ENCODE measurements at places on chromosomes 1 and 21.

DNA sequence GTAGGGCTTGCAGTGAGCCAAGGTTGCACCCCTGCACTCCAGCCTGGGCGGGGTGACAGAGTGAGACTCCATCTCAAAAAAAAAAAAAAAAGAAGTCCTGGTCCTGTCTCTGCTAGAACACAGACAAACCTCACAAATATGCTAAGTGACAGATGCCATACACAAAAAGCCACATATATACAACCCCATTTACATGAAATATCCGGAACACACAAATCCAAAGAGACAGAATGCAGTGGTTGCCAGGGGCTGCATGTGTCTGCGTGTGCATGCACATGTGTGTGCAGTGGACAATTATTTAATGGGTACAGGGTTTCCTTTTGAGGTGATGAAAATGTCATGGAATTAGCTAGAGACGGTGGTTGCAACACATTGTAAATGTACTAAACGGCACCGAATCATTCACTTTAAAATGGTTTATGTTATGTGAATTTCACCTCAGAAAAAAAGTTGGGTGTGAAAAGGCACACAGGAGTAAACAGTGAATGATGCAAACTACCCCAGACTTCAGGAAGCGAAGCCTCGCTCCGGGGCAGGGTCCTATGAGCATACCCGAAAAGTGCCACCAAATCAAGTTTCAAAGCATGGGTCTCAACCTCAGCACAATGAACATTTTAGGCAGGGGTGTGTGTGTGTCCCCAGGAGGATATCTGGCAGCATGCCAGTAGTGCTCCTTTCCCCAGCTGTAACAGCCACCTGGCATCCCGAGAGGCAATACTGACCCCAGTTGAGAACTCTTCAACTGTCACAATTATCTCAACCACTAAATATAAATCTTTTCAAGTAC lies 48.3 kb downstream of the GNB1 start:
- DNase-seq = no peak

GRCh38 chr1:229352975-229353374 lies 10.1 kb upstream of the CCSAP start:
- no peak for DNase-seq

- no peak for DNase-seq
Measured at GRCh38 chr1:97832481-97832880, 88.4 kb downstream of the DPYD start.

GRCh38 chr1:240508201-240508600 lies 103.8 kb downstream of the GREM2 start:
- DNase-seq = no peak

DNA sequence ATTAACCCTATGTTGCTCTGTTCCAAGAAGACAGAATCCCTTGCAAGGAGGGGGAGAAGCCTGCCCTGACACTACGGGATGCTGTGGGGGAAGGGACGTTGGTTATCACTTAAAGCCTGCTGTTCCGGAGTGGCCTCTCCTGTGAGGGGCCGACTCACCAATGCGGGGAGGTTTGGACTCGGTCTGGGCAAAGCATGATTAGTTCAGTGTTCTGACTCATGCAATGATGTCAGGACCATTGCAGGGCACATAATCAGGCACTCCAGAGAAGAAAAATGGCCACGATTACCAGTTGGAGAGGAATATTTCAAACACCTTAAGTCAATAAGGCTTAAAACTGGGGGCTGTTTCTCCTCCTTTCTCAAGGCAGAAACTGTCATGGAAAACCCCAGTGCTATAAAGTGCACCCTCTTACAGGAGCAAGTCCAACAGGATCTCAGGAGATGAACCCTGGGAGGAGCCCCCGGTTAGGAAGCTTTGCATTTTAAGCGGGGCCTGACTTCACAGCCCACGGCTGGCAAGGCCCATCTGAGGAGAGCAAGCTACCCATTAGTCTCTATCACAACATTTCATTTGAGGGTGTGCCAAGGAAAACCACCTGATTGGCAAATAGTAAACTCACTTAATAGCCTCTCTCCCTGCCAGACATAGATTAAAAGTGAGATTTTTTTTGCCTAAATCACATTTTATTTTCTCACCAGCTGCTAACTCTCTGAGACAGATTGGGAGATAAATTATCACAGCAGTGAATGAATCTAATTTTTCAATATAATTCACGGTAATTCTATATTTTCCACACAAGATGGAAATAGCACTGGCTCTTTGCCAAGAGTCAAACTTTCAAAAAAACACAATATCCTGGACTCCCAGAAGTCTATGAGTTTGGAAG lies 202.5 kb downstream of the C1orf94 start:
- DNase-seq = no peak

- no peak for DNase-seq
Measured at GRCh38 chr1:58597996-58598395, 20.9 kb upstream of the TACSTD2 start.

GRCh38 chr1:79323239-79324025 lies 316.9 kb upstream of the ADGRL4 start:
- no peak for DNase-seq

DNA sequence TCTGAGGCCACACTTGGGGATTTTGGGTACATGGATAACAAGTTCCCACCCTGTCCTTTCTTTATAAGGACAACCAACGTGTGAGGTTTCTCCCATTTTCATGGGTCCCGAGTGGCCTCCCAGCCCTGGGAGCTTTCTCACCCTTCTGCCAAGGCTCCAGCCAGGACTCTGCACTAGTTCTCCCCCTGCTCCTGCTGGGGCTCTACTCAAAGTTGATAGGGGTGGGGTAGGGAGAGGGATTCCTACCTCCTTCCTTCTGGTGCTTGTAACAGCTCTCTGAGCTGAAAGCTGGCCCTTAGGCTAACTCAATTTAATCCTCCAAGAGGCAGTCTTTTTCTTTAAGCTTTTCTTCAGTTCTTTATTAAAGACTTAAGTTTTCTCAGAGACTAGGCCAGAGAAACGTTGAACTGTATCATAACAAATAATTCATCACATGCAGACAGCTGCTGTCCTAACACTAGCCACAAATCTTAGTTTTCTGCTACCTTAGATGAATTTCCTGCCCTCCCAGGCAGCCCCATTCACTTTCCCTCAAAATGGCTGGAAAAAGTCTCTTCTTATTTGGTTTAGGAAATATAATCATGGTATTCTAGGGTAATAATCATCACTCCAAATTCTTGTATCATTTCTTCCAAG lies 22.4 kb upstream of the DR1 start:
- no peak for DNase-seq

GRCh38 chr1:110816945-110817344 lies 56.0 kb upstream of the CD53 start:
- DNase-seq = no peak

DNA sequence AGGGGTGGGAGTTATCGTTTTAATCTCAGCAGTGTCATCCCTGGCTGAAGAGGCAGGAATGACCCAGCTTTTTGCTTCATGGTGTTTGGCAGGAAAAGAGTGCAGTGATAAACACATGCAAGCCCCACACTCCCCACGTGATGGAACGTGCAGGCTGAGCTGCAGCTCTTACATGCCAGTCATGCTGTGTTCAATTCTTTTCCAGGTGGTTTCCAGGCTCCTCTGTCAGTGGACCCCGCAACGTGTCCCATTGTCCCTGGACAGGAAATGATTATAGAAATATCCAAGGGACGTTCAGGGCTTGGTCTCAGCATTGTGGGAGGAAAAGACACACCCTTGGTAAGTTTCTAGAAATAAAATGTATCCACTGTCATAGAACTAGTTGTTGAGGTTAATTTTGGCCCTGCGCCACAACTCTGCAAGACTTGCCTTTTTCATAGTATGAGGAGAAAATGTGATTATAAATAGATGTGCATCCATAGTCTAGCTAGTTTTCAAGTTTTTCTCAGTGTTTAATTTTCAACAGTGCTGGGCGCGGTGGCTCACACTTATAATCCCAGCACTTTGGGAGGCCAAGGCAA lies 110.2 kb upstream of the L1TD1 start:
- no peak for DNase-seq

DNA sequence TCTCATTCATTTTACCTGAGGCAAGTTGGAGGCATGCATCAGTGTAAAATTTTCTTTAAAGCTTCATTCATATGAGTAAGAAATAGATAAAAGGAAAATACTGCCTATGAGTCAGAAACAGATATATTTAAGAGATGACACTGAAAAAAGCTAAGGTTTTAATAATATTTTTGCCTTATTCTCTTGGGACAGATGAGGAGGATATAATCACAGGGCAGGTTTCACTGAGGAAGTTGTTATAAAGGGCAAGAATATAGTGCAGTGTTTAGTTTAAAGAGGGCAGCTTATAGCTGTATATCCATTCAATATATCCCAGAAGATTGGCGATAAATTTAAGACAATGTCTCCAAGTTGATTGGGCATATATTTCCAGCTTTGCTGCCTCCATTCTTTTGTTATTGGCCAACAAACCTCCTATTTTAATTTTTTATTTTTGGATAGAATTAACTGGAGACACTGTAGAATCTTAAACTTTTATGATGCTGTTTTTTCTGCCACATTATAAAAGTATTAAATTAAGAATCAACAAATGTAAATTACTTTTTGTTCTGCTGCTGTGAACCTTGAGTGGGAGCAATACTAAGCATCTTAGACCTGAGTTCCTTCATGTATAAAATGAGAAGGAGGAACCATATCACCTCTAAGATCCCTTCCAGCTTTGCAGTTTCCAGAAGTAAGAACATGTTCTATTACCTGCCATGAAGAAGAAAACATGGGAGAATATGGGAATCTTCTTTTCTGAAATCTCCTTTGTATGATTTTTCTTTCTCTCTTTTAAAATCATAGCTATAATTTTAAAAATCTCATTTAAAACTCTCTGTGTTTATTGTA lies 171.6 kb downstream of the S1PR1 start:
- DNase-seq = no peak

DNA sequence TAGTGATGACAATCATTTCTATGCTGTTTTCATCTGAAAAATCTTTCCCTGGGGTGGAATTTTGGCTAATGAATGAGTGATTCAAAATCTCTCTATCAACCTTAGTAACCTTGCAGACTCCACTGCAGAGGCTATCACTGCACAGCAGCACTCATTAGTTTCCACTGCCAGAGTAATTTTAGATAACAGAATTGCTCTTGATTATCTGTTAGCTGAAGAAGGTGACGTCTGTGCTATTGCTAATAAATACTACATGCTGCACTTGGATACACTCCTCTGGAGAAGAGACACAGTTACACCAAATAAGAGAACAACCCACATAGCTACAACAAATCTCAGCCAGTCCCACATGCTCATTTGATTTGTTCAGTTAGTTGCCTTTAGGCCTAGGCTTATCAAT lies 1348.4 kb downstream of the NCAM2 start:
- no peak for DNase-seq

GRCh38 chr1:52601519-52601918 lies 652 bp upstream of the GPX7 start:
- no peak for DNase-seq

- DNase-seq = no peak
Measured at GRCh38 chr1:153339802-153340201, 8.8 kb downstream of the PGLYRP4 start.

- no peak for DNase-seq
Measured at GRCh38 chr1:21175670-21176581, 771 bp downstream of the EIF4G3 start.

GRCh38 chr21:39562791-39563770 lies 49.7 kb upstream of the B3GALT5 start:
- DNase-seq = no peak

- DNase-seq = no peak
Measured at GRCh38 chr1:237045278-237046016, 3.5 kb downstream of the RYR2 start.

DNA sequence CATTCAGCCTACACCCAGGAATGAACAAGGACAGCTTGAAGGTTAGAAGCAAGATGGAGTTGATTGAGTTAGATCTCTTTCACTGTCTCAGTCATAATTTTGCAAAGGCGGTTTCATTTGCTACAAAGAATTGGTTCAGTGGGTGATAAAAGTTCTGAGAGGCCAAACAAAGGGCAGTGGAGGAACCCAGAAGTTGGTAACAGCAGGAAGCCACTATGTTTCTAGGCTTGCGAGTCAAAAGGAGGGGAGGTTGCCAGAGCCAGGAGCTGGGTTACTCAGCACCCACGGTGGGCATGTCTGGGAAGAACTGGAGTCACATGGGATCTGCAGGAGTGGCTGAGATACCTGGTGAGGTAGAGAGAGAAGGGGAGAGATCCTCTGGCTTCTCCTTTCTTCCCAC lies 64.2 kb upstream of the MRPS6 start:
- no peak for DNase-seq

GRCh38 chr1:202047977-202048376 lies 37.6 kb downstream of the ELF3 start:
- no peak for DNase-seq

DNA sequence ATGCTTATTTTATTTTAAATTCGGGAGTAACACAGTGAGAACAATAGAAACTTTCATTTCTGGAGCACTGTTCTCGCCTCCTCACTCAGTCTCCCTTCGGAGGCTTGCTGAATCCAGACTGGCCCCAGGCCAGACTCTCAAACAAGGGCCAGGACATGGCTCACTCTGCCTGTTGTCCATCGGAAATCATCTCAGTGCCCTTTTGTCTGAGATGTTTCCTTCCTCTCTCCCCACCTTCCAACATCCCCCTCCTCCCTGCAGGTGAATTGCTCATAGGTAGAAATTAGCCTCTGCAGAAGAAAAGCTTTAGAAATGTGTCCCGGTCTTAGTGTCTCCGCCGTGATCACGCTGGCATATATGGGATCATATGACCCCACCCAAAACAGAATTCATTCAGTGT lies 55.2 kb downstream of the ERG start:
- DNase-seq = no peak

DNA sequence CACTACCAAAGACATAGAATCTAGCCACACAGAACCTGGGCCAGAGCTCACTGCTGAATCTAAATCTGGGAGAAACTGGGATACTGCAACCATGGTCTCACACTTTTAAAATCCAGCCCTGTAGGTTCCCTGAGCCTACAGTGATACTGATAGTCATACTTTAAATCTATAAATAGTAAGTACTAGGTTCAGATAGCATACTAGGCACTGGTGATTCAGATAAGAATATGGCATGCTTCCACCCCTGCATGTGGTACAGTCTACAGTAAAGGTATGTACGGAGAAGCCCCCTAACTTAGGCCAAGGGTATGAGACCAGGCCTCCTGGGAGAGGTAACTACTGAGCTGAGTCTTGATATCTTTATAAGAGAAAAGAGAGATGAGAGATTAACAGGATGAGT lies 193.3 kb upstream of the HMGB4 start:
- DNase-seq = no peak

DNA sequence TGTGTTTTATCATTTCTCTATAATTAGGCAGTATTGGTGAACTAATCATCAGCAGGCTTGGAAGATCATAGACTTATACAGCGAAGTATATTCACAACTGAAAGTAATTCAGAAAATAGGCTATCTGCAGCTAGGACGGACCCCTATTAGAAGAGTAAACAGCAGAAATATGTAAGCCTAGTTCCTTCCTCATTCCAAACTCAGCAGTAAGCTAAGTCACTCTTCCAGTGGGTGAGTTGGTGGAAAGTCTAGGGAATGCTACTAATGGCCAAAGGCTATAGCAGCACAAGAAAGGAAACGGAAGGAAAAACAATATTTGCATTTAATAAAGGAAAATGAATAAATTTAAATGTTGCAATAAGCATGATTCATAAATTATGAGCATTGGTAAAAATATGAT lies 918.1 kb upstream of the TMPRSS15 start:
- no peak for DNase-seq

Data from CD14-positive monocyte (primary cell).